ENCODE measurements at places on chromosomes 6 and 20.

DNA sequence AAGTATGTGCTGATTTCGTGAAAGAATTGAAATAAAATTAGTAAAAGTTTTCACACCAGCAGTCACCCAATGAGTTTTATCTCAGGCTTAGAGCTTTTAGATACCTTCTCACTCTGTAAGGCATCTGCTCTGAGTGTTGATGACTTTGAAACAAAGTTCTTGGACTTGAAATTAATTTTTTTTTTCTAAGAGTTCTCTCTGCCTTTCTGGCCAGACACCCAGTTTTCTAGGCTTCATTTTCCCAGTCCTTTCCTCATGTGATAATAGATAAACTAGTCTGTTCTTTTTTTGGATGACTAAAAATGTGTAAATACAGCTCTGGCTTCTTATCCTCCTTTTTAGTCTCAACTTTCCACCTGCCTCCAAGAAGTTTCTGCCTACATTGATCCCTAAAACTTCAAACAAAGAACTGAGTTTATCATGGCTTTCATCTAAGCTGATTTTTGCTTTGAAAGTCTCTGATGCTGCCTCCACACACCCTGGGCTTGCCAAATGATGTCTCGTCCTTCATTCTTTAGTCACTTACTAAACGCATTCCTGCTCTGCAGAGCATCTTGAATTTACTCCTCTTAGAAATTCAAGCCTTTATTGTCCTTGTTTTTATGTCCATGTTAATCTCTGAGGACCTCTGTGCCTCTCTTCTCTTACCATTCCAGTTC is 32.7 kb downstream of the SLX4IP start:
- DNase-seq: no peak

DNA sequence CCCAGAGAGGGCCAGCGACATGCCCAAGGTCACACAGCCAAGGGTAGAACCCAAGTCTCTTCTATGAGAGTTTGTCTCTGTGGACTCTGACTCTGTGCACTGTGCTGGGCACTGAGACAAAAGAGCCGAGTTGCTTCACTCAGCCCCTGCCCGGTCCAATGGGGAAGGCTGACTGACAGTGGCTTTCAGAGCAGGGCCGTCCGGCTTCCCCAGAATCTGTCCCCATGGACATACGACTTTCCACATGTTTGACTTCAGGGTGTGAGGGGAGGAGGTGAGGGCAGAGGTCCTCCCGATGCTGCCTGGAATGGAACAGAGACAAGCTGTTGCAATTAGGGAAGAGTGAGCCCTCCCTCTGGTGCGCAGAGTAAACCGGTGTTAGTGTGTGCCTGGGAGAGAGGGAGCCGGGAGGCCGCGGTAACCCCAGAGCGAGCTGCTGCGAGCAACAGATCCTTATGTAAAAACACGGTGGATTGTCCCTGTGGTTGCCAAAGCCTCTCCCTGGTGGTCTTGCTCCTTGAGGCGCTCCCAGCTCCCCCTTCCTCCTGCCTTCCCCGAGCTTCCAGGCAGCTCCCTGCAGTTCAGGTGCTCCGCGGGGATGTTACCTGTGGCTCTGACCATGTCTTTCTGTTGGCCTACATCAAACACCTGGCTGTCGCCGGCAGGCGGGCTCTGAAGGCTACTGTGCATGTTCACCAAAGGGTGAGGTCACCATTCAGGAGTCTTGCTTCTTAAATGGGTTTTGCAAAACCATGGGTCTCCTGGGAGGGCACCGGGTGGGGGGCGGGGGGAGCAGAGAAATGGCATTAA is 672 bp downstream of the SIRPA start:
- no peak for DNase-seq

GRCh38 chr20:37285664-37286374 is 3.6 kb upstream of the MANBAL start:
- DNase-seq: no peak

GRCh38 chr6:143196525-143197225 is 136.0 kb downstream of the AIG1 start:
- DNase-seq: no peak

DNA sequence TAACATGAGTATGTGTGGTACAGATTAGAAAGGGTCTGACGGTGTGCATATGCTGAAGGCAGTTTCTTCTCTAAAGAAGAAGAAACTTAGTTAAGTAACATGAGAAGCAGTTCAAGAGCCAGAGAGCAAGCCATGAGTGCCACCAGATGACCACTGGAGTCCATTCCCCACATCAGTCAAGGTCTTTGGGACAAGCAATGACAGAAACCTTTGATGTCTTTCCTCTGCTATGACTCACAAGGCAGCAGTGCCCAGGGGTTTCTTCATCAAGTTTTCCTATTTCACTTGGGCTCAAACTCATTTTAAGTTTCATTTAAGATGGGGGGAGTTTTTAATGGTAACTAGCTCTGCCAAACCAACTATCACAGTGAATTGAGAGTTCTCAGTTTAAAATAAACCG is 303.8 kb upstream of the TBX18 start:
- DNase-seq: no peak

GRCh38 chr6:103893141-103893581 is 966.6 kb downstream of the HACE1 start:
- DNase-seq: no peak

DNA sequence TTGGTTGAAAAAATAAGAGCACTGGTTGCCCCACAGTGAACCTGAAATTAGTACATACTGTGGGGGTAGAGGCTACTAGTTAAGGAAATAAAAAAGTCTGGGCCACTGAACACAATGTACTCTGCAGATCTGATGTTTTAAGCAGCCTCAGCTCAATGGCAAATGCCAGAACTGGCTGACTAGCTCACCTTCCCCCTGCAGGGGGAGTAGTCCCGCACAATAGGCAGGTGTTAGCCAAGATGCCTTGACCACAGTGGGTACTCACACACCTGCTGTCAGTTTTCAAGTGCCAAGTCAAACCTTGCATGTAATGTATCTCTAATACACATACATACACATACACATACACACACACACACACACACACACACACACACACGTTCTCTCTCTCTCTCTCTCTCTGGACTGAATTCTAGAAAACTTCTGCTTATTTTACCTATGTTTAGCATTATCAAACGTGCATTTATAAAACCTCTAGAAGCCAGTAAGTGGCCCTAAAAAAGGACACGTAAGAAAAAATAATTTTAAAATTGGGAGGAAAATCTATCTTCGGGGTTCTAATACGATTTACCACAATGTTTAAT is 36.1 kb downstream of the GMDS start:
- no peak for DNase-seq

- no peak for DNase-seq
Observed at GRCh38 chr6:28335040-28335563, 846 bp downstream of the ZSCAN31 start.

DNA sequence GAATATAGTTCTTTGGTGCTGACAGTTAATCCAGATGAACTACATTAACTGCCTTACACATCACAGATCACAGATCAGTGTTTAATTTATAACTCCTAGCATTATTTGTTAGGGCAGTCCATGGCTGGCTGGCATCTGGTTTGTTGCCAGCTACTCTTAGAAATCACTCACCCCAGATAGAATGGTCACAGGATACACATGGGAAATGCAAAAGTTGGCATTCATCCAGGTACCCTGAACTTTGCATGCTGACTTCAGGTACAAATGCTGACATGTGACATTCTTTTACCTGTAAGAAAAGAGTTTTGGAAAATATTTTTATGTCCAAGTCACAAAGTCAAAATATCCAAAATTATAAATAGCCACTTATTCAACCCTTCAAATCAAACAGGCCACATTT is 20.2 kb downstream of the FBXL4 start:
- no peak for DNase-seq

- peak; percentile 6 for DNase-seq
Observed at GRCh38 chr6:148835920-148836441, 89.2 kb downstream of the UST start.
